Activated T-helper 2 cell treated with anti-CD3 and anti-CD28 coated beads, Interferon-gamma antibody, Interleukin-2, Interleukin-4, amounts not matched to agents 10 μg/mL and 5 μg/mL and 100 μg/mL, durations not matched to agents 14 hours and 24 hours and 36 hours (primary cell): ENCODE measurements at places on chromosomes 16 and 17.

DNA sequence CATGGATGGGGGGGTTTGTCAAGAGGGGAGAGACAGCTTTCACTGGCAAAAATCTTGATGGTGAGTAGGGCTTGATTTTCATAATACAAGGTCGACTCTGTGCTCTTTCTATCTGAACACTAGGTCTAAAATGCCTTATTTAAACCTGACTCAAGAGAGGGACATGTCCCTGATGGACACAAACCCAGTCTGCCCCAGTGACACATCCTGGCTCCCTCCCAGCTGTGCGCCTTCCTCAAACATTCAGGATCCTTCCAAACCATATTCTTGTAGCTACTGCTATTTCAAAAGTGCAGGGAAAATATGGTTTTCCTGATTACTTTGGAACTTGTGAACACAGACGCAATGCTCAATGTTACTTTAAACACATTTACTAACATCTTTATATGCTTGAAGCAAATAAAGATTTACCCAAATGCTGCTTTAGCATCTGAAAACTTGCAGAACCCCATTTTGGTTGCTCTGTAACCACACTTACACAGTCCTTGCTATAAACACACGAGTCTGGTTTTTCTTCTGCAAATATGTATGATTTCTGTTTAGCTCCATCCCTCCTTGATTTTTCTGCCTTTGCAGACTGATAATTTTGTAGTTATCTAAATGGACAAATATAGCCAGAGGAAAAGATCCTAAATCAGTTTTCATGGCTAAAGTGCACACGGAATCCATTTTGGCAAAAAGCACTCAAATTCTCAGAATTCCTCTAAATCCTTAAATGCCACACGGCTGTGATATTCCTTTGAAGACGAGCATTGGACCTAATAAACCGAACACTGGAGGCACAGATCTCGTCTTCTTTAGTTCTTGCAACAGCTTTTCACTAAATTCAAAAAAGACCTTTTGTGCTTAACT, 499.9 kb upstream of the ZFHX3 start:
- no peak for DNase-seq

DNA sequence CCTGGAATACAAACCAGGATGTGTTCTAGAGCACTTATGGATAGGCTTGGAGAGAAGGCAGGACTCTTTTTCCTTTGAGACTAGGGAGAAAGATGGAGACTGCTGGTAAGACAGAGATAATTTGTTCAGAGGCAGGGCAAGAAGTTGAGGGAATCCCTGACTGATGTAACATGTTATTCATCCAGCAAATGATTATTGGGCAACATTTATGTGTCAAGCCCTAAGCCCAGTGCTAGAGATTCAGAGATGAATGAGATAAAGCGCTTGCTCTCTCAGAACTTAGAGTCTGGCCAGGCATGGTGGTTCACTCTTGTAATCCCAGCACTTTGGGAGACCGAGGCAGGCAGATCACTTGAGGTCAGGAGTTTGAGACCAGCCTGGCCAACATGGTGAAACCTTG, 47.8 kb upstream of the NUFIP2 start:
- DNase-seq = no peak

DNA sequence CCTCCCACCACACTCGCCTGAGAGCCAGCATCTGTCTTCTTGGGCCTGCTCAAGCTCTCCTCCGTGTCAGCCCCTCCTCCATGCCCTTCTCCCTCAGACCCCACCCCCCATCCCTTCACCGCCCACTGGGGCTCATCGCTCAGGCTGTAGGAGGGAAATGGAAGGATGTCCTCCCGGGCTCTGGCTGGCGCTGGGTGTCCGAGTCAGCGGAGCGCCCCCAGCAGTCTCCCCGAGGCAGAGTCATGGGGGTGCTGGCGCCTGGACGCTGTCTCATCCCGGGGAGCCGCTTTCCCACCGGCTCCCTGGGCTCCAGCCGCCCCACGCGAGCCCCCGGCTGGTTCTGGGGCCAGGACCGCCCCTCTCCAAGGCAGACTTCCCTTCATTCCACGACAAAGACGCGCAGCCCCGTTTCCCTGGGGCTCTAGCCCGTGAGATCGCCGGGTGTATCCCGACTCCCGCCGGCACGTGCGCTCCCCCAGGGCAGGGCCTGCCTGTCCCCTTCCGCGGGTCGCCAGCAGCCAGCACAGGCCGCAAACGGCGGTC, 428 bp upstream of the ANTKMT start:
- peak; percentile 33 for DNase-seq

DNA sequence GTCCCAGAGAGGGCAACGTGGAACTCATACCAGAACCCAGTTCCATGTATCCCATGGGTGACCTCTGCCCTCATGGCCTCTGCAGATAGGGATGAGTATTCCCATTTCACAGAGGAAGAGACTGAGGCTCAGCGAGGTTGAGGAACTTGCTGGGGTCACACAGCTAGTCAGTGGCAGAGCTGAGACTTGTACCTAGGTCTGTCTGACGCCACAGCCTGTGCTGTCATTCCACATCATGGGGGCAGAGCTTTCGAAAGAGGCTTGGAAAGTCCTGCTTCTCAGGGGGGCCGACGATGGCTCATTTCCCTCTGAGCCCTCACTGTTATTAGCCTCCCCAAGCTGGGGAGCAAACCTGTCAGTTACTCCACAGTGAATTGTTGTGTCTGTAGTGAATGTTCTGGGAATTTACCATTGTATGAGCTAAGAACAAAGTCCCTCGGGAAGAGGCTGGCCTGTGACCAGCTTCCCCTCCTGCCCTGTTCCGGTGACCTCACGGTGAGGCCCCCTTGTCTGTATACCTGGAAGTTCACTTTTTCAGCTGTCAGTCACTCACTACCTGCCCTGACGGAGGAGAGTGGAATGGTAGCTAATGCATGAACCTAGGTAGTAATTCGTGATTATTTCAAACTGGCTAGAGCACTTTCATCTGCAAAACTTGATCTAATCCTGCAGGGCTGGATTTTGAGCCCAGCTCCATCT, 8.9 kb downstream of the METTL22 start:
- no peak for DNase-seq

DNA sequence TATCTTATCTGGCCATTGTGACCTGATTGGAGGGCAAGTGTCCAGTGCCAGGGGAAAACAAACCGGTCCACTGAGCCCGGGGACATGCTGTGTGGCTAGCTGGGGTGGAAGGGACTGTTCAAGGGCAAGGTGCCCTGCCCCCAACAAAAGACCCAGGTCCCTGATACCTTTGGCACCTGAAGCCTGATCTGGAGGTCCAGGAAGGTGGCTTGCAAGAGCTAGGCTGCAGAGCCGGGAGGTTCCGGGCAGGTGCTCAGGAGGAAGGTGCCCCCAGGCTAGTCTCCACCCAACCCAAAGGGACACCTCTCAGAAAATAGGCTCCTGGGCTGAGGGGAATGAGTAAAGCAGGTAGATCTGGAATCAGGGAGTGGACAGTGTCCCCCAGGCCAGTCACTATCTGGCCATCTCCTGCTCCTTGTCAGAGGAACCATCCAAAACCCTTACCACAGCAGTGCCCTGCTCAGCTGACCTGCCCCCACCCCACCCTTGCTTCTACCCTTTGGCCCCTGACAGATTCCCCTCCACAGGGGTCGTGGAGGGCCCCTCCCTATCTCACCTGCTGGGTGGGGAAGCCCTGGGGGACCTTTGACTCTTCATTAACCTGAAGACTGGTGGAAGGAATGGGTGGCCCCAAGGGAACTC, 6.2 kb downstream of the NAT9 start:
- DNase-seq = no peak

GRCh38 chr17:45935710-45936509, 41.6 kb downstream of the MAPT start:
- DNase-seq = no peak

GRCh38 chr16:56691885-56692284, 9.6 kb downstream of the MT1X start:
- DNase-seq = no peak

DNA sequence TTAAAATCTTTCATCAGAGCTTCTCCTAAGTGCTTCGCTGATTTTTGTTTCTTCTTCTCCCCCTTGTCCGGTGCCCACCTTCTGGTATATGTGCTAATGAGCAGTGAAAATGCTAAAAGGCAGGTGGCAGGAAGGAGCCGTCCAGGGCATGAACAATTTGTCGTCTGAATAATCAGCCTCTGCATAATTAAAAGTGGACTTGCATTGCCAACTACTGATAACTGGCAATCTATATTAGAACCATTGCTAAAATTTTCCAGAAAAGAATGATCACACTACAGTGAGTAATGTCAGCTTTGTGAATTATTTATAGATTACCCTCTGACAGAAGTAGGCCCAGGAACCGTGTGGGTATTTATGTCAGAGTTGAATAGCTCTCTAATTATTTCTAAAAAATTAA, 28.1 kb downstream of the SERPINF1 start:
- no peak for DNase-seq

DNA sequence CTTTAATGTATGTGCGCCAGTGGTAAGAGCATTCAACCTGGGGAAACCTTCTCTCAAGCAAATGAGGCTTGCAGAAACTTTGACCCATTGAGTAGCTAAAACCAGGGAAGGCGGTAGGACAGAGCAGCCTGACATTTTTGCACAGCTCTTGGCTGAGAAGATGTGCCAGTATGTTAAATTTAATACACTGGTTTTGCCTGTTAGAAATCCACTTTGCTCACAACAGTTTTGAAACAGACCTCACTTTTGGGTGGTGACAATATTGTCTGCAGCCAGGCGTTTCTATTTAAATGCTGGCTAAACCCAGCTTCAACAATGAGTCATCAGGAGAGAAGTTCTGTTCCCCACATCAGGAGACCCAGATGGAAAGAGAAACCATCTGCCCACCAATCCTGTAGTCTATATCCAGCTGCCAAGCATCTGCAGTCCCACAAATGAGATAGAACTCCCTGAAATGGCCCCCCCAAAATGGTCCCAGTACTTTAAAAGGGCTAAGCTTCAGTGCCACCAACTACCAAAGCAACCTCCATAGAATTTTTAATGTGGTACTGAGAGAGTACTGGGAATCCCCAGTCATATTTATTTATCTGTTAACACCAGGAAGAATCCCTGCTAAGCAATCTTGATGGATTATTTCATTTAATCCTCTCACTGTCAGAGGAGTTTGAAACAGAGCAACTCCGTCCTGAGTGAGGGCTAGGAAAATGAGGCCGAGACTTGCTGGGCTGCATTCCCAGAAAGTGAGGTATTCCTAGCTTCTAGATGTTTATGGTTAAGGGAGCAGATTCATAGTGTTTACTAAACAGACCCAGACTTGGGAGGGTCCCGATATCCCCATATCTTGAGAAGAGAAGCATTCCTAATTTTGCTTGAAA, 29.0 kb upstream of the CLEC3A start:
- DNase-seq = no peak

GRCh38 chr17:80769936-80770625, 221.6 kb upstream of the CHMP6 start:
- no peak for DNase-seq
